Stomach (tissue), 19 donors: ENCODE measurements at places on chromosomes 5 and 9.

GRCh38 chr5:80355686-80356085 lies 35.9 kb downstream of the SPZ1 start:
- DNase-seq, result no peak

DNA sequence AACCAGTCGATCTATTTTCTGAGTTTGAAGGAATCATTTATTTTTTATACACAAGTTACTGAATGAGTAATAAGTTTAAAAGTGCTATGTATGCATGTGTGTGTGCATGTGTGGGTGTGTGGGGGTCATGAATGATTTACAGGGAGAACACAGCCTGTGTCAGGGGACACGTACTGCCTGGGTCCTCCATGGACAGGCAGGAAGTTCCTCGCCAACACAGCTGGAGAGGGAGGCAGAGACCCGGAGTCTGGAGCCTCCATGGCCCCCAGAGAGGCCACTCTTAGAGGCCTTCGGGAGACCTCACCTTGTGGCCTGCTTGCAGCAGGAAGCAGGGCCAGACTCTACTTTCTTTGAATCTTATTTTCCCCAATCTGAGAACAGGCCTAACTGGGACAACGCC lies 144.7 kb downstream of the GABBR2 start:
- no peak for DNase-seq

- no peak for DNase-seq
Measured at GRCh38 chr9:113502427-113503034, 39.0 kb downstream of the RGS3 start.

- DNase-seq, result peak; percentile 40
Measured at GRCh38 chr5:78899922-78900362, 85.2 kb downstream of the ARSB start.

DNA sequence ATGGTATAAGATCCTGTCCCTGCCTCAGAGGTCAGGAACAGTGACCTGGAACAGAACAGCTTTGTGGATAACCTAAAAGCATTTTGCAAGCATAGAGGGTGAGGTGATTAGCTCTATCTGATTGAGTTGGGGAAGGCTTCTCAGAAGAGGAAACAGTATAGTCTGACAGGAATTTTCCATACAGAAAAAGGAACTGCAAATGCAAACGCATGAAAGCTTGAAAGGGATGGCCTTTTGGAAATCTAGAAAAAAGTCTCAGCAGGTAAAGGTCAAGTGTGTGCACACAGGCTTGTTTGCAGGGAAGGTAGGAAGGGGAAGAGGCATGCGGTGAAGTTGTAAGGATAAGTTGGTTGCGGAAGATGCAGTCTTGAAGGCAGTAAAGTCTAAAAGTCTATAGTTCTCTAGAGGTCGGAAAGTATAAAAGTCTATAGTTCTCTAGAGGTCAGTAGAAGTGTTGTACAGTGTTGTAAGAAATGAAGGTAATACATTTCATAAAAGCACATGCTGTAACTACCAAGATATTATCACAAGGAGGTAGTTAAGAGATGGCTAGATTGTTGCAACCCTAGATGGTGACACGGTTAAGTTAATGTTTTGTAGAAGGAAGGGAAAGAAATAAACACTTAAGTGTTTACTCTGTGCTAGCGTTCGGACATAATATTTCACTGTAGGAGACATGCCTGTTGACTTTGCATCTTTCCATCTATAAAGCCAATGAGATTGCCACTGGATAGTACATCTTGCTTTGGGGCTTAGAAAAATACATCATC lies 16.7 kb upstream of the HSPB3 start:
- no peak for DNase-seq

DNA sequence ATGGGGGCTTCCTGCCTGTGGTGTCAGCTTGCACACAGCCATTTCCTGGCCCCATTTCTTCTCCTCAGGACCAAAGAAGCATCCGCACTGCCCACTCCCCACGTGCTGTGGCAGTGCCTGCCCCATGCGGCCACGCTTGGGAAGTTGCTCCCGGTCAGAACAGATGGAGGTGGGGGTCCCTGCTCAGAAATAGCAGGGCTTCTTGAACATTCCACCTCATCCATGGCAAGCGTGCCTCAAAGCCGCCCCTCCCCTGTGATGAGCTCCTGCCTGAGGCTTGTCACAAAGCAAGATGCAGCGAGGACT lies 238.2 kb downstream of the SYK start:
- no peak for DNase-seq
